Posterior vena cava (tissue), 2 donors: ENCODE measurements at places on chromosomes 1 and 21.

- no peak for DNase-seq
These were observed 109.5 kb upstream of the SIM2 start for GRCh38 chr21:36589352-36589971.

GRCh38 chr1:15412175-15412800 is 2.6 kb downstream of the EFHD2 start:
- no peak for DNase-seq

GRCh38 chr1:225879521-225880221 is 2.5 kb downstream of the TMEM63A start:
- no peak for DNase-seq

DNA sequence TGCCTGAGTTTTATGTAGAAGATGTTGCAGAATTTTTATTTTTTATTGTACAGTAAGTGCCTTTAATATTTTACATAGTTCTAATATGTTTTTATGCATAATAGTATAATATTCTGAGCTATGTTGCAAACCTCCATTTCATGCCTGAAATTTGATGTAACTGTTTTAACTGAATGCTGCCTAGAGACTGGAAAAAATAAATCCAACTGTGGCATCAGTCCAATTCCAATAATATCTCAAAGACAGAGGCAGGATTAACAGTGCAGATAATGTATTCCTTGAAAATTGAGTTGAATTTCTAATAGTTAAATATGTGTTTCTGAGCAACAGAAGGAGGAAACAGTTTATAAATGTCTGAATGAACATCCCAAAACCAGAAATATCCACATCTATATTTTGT is 61.1 kb upstream of the KIF1B start:
- no peak for DNase-seq

DNA sequence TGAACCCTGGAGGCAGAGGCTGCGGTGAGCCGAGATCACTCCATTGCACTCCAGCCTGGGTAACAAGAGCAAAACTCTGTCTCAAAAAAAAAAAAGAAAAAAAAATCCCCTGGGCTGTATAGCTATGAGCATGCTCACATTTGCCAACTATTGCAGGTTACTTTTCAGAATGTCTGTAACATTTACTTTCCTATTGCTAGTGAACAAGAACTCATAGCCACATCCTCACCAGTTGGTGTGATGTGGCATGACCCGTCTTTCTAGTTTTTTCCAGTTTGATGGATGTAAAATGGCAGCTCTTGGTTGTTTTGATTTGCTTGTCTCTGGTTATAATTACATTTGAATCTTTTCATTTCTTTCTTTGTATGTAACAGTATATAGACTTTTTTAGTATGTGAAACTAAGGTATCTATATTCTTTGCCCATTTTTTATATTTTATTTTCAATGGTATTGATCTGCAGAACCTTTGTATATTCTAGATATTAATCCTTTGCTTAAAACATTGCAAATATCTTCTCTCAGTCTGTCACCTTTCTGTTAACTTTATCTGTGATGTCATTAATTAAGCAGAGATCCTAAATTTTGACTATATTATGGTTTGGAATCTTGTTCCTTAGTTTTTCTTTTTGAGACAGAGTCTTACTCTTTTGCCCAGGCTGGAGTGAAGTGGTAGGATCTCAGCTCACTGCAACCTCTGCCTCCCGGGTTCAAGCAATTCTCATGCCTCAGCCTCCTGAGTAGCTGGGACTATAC is 11.6 kb downstream of the MED18 start:
- no peak for DNase-seq

- DNase-seq, result no peak
These were observed 209.8 kb upstream of the PRMT6 start for GRCh38 chr1:106846656-106847055.

- DNase-seq, result peak; percentile 97
These were observed 14.7 kb downstream of the ZBTB7B start for GRCh38 chr1:155017041-155017945.

DNA sequence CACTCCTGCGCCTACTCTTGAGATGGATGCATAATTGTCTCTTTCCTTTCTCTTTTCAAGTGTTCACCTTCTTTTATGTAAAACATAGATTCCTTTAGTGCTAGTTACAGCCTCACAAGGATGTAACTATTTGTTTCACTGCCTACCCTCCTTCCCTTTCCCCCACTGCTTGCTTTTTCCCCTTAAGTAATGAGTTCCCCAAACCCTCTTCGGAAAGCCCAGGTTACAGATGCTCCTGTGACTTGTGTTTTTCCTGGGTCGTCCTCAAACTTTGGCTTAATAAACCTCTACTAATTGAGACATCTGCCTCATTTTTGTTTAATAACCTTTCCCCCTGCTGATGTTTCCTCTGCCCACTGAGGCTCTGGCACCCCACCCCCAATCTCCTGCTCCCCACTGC is 39.2 kb downstream of the C21orf91 start:
- no peak for DNase-seq

GRCh38 chr1:28083876-28084275 is 4.5 kb downstream of the EYA3 start:
- no peak for DNase-seq

DNA sequence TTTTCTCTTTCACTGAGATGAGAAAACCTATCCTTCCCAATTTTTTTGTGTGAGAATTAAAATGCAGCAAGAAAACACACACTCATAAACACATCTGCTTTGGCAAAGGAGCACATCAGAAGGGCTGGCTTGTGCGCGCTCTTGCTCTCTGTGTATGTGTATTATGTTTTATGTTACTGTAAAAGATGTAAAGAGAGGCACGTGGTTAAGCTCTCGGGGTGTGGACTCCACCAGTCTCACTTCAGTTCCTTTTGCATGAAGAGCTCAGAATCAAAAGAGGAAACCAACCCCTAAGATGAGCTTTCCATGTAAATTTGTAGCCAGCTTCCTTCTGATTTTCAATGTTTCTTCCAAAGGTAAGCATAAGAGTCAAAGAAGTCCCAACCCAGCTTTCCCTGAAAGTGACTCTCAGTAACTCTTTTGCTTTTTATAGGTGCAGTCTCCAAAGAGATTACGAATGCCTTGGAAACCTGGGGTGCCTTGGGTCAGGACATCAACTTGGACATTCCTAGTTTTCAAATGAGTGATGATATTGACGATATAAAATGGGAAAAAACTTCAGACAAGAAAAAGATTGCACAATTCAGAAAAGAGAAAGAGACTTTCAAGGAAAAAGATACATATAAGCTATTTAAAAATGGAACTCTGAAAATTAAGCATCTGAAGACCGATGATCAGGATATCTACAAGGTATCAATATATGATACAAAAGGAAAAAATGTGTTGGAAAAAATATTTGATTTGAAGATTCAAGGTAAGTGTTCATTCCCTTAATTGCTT is at the start of gene CD2:
Gene CD2 (plus strand): TSS at position 233 of the 780 bp plus-strand sequence. CDS start 63 bp downstream, at position 296.
- DNase-seq, result no peak

DNA sequence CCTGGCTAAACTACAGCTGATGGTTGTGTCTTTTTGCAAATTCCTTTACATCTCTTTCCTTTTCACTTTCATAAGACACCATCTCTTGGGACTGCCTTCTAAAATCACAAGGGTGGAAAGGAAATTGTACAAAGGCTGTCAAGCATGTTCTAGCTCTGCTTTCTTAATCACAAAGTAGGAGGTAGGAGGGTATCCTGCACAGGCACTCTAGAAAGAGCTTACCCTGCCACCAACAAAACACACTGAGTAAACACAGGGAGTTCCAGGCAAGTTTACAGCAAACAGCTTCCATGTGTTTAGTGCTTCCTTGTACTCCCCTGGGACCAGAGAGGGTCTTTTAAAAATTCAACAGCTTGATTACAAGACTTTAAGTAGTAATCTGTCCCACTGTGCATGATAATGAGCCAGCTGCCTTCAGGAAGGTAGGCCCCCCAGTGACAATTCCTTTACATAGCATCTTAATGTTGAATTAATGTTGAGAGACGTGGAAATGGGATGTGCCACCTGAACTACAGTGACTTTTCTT is 2.4 kb downstream of the PLPP3 start:
- no peak for DNase-seq
